ENCODE measurements at places on chromosomes 1 and 21.

DNA sequence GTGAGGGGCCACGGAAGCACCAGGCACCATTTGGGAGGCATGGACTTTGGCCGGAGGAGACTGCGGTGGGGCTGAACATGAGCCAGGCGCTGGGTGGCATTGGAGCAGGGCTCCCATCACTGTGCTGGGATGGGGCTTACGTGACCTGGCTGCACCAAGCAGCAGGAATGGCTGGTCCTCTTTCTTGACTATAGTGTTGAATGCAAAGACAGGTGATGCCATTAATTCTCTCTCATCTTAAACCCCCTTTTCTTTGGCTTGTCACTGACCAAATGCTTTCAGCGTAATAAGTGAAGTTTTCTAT, 447.9 kb downstream of the CAMTA1 start:
- no peak for DNase-seq

- DNase-seq: no peak
These were observed 143.9 kb downstream of the NOS1AP start for GRCh38 chr1:162213281-162213912.

DNA sequence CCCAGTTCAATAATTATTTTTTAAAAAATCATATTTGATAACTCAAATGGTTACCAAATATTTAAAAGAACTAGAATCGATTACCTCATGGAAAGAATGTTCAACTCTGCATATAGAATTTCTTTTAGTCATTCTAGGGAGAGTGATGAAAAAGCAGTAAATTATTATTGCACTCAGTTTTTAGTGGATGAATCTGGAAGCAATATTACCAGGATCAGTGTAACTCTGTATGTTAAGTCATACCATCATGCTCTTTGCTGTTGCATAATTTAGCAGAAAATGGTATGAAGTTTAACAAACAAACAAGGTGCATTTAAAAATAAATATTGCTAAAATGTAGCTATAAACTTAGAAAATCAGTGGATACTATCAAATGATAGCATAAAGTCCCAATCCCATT, 46.1 kb upstream of the ARHGAP29 start:
- DNase-seq: no peak

- DNase-seq: no peak
These were observed 17.2 kb upstream of the LAPTM5 start for GRCh38 chr1:30774550-30775432.

GRCh38 chr21:14452031-14452726, 69.2 kb upstream of the HSPA13 start:
- no peak for DNase-seq
